Neuronal stem cell (in vitro differentiated cells): ENCODE measurements at places on chromosomes 2 and 18.

DNA sequence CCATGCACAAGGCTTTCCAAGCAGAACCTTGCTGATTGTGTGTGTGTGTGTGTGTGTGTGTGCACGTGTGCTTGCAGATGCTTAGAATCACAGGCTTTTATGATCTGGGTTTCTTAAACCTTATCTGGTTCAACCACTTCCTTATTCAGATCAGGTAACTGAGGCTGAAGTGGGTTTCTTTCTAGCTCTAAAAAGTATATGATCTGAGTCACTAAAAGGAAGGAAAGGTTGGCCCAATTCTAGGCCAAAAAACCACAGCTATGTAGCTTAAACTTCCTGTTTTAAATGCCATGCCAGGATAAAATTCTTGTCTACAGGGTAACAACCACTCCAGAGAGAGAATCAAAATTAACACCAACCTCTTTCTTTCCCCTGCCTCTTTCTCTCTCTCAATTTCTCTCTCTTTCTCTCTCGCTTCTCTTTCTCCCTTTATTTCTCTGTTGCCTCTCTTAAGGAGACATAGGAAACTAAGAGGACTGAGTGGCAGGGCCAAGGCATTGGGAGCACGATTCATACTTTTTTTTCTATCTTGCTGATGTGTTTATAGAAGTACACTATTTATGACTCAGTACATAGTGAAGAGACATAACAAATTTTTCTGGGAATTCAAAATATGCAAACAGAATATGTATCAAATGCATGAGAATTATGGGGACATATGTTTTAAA lies 140.3 kb downstream of the TRIB2 start:
- H3K4me1 ChIP-seq: no peaks in the 10 kb centered on the region
- no peaks in the 10 kb centered on the region for H3K36me3 ChIP-seq
- no peaks in the 10 kb centered on the region for H3K27me3 ChIP-seq
- H3K4me3 ChIP-seq: no peak overlapping the region
- no peak for DNase-seq

- peaks cover 18% of the 10 kb centered on the region for H3K4me1 ChIP-seq
- no peaks in the 10 kb centered on the region for H3K27me3 ChIP-seq
- no peak for DNase-seq
- no peaks in the 10 kb centered on the region for H3K36me3 ChIP-seq
Measured at GRCh38 chr18:8357320-8357719, 251.9 kb upstream of the RAB12 start.

DNA sequence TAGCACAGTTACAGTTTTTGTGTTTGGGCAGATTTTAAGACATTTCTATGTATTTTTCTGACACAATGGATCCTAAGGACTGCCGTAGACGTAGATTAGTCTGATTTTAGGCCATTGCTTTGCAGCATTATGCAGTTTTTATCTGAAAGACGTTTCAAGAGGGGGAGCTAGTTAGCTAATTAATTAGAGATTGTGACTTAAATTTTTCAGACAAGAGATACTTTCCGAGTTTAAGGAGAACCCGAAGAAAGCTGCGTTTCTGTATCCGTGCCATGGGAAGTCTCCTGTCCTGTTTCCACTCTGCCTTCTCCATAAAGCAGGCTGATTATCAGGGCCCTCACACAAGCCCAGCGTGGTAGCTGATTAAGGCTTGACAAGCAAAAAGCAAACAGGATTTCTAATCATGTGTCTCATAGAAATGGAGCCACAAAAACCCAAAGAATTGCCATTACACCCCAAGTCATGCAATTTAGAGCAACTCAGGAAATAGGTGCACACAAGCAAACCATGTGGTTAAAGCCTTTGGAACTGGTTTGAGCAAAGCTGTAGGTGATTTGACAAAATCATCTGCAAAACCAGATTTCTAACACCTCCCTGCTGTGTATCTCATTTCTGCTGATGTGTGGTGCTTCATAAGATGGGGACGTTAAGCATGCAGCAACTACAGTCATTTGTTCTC lies 808.1 kb downstream of the RNF144A start:
- H3K27me3 ChIP-seq: no peaks in the 10 kb centered on the region
- no peak overlapping the region for H3K4me3 ChIP-seq
- no peaks in the 10 kb centered on the region for H3K36me3 ChIP-seq
- no peak for DNase-seq
- H3K27ac ChIP-seq: peak overlapping the region; percentile 16

DNA sequence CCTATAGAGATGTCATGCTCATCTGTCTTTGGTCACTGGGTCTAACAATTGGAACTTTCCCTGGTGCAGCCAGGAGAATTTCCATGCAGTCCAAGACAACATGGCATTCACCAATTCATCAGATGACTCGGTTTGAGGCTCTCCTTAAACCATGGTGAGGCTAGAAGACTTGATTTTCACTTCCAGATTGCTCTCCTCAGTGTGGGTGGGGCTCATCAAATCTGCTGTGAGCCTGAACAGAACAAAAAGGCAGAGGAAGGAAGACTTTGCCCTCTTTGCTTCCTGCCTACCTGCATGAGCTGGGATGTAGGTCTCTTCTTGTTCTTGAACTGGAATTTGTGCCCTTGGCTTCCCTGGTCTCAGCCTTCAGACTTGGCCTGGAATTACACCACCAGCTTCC lies 203.4 kb upstream of the TRIB2 start:
- H3K4me3 ChIP-seq: no peak overlapping the region
- DNase-seq: no peak
- H3K27ac ChIP-seq: no peak overlapping the region
- H3K4me1 ChIP-seq: no peaks in the 10 kb centered on the region

DNA sequence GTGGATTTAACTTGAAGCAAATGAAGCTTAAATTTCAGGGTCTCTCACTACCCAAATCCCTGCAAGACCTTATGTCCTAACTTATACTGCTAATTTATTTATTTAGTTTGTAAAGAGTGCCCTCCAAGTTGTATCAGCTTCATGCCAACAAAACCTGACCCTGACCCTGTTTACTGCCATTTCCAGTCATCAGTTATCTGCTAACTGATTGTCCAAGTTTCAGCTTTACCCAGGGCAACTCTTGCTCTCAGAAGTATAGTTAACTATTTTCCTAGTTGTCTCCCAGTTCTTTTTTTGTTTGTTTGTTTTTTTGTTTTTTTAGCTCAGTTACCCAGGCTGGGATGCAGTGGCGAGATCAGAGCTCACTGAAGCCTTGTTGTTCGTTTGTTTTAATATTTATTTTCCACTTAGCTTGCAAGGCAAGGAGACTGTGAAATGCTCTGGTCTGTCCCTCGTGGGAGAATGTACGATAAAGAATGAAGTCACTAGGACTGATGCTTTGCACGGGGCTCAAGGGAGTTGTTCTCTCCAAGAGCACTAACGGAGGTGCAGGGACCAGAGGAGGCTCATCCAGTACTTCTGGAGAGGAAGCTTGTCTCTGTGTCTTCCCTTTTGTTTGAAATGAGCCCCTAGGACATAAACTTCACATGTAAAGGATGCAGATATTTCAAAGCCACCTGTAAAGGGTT lies 35.3 kb downstream of the MYOM1 start:
- no peak overlapping the region for H3K27ac ChIP-seq
- no peaks in the 10 kb centered on the region for H3K27me3 ChIP-seq
- DNase-seq: no peak
- no peaks in the 10 kb centered on the region for H3K4me1 ChIP-seq
- H3K4me3 ChIP-seq: no peak overlapping the region

DNA sequence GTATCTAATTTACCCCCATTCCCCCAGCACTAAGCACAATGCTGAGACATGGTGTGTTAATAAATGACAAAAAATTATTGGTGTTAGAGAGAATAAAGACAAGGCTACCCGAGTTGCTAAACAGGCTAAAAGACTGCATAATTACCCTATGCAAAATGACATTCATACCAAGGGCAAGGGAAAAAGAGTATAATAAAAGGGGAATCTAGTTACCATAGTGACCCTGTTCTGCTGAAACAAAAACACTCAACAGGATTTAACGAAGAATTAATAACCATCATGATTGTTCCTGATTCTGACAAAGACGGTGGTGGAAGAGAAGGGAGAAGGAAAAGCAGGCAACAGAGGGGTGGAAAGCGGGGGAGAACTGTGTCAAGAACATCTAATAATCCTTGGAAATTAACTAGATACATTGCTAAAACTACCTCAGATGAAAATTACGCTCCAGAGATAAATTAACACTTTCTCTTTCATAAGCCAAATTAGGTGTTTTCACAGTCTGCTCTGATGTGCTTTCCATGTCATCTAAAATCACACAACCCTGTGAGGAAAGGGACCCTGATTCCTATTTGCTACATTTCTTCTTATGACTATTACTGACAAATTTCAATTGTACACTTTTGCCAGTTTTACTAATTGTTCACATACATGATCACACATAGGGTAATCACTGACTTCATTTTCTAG lies 25.5 kb downstream of the TTR start:
- H3K27me3 ChIP-seq: no peaks in the 10 kb centered on the region
- no peak for DNase-seq
- H3K4me1 ChIP-seq: no peaks in the 10 kb centered on the region
- H3K36me3 ChIP-seq: no peaks in the 10 kb centered on the region
- no peak overlapping the region for H3K27ac ChIP-seq
- H3K4me3 ChIP-seq: no peak overlapping the region

GRCh38 chr2:230052299-230052698 lies 16.4 kb downstream of the SLC16A14 start:
- H3K27ac ChIP-seq: no peak overlapping the region
- no peak for DNase-seq
- H3K4me3 ChIP-seq: no peak overlapping the region
- H3K27me3 ChIP-seq: no peaks in the 10 kb centered on the region
- H3K4me1 ChIP-seq: no peaks in the 10 kb centered on the region

DNA sequence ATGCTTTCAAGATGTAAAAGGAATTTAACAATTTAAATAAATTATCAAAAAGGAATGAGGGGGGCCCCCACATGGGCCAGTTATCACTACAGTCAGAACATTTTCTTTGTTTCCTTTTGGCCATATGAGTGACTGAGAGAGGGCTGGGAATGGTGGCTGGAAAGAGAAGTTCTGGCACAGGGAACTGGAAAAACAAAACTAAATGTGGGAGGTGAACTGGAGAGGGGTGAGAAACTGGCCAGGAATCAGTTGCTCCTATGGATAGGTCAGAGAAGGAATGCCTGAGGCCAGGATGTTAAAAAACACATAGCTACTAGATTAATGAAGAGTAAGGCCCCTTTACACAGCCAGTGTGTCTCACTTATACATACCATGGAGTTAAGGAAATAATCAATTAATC lies 121.0 kb downstream of the RBMS1 start:
- no peak overlapping the region for H3K4me3 ChIP-seq
- H3K4me1 ChIP-seq: peaks cover 21% of the 10 kb centered on the region
- no peaks in the 10 kb centered on the region for H3K27me3 ChIP-seq
- no peak for DNase-seq

DNA sequence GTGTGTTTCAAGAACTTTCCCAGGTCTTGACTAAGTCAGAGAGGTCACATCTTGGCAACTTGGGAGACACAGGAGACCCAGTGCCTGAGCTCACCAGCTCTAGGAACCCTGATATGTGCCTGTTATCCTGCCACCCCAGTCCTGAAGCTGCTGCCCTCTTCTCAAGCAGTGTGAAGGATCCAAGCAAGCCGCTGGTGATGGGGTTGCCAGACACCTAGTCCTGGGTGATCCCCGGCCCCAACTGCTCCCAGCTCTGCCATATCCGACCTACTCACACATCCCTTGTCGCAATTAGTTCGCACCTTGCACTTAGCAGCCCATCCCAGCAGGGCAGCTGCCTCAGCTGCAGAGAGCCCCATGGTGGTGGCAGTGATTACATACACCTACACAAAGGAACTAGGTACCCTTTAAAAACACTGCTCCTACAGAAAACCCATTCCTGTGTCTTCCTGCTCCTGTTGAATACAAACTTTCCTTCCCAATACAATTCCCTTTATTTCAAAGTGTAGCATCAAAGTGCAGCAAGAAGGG lies 247.2 kb upstream of the RAB12 start:
- H3K4me1 ChIP-seq: peaks cover 13% of the 10 kb centered on the region
- no peak overlapping the region for H3K4me3 ChIP-seq
- H3K27me3 ChIP-seq: peaks cover 4% of the 10 kb centered on the region
- no peak for DNase-seq
- no peaks in the 10 kb centered on the region for H3K36me3 ChIP-seq

GRCh38 chr2:178865146-178865936 lies 58.1 kb upstream of the TTN start:
- no peak overlapping the region for H3K27ac ChIP-seq
- H3K36me3 ChIP-seq: no peaks in the 10 kb centered on the region
- no peak for DNase-seq
- H3K4me1 ChIP-seq: peaks cover 2% of the 10 kb centered on the region
- no peaks in the 10 kb centered on the region for H3K27me3 ChIP-seq
- no peak overlapping the region for H3K4me3 ChIP-seq

DNA sequence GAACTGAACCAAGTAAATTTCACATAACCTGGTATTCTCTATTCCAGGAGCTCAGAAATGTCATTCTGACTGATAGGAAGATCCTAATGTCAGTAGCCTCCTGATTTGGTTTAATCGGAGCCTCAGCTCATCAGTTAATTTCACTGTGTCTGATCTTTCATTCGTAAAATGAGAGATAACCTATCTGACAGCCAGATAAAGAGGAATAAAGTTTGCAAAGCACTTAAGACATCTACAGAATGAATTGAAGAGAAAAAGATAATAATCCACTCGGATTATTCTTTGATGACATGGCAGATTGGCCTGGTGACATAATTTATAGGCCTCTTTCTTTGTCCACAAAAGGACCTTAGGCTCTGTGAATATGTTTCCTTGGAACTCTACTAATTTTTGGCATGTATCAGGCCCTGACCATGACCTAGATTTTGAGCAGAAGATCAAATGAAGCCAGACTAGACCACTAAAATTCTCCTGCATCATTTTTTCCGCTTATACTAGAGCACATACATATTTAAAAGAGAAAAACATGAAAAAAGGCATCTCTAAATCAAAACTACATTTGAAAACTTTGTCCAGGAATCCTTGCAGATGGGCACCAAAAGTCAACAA lies 312.4 kb downstream of the MTX2 start:
- no peaks in the 10 kb centered on the region for H3K27me3 ChIP-seq
- no peaks in the 10 kb centered on the region for H3K4me1 ChIP-seq
- H3K27ac ChIP-seq: no peak overlapping the region
- no peak for DNase-seq
- no peaks in the 10 kb centered on the region for H3K36me3 ChIP-seq
- H3K4me3 ChIP-seq: no peak overlapping the region

GRCh38 chr2:18085593-18085992 lies 207.1 kb downstream of the KCNS3 start:
- H3K4me3 ChIP-seq: no peak overlapping the region
- no peaks in the 10 kb centered on the region for H3K27me3 ChIP-seq
- DNase-seq: no peak
- H3K4me1 ChIP-seq: no peaks in the 10 kb centered on the region
- no peak overlapping the region for H3K27ac ChIP-seq
- H3K36me3 ChIP-seq: no peaks in the 10 kb centered on the region

GRCh38 chr2:231926761-231927565 lies 767 bp upstream of the NPPC start:
- peaks cover 16% of the 10 kb centered on the region for H3K27me3 ChIP-seq
- H3K36me3 ChIP-seq: no peaks in the 10 kb centered on the region
- H3K4me1 ChIP-seq: peaks cover 15% of the 10 kb centered on the region
- H3K4me3 ChIP-seq: peak overlapping the region; percentile 59
- peak; percentile 15 for DNase-seq

DNA sequence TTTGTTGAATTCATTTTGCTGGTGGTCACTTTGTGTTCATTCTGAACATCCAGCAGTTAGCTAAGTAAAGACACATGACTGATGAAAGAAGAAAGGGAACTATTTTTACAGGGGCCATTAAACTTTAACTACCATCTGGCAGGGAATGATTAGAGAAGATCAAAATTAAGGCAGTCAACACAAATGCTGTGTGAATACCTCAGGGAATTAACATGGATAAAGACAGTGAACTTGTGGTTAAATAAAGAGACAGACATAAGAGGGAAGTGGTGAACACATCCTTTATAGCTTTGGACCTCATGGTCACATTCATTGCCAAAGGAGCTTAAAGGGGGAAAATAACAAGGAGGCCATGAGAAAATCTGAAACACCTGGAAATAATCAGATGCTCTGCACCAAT lies 52.6 kb upstream of the ATP5MC3 start:
- DNase-seq: no peak
- H3K27ac ChIP-seq: no peak overlapping the region
- no peaks in the 10 kb centered on the region for H3K4me1 ChIP-seq
- no peaks in the 10 kb centered on the region for H3K27me3 ChIP-seq
- H3K36me3 ChIP-seq: no peaks in the 10 kb centered on the region
